ENCODE measurements at places on chromosomes 12 and 14. TPM values are rescaled to one million over a fixed set of nuclear protein-coding genes. Genes with fewer than 3 reads are reported as not detected.

- no peaks in the 10 kb centered on the region for H3K27me3 ChIP-seq
- H3K36me3 ChIP-seq = no peaks in the 10 kb centered on the region
- peak; percentile 82 for DNase-seq
- peak overlapping the region; percentile 37 for H3K4me3 ChIP-seq
- H3K4me1 ChIP-seq = peaks cover 7% of the 10 kb centered on the region
These were observed 50.7 kb upstream of the MAP1LC3B2 start for GRCh38 chr12:116508145-116509121.

DNA sequence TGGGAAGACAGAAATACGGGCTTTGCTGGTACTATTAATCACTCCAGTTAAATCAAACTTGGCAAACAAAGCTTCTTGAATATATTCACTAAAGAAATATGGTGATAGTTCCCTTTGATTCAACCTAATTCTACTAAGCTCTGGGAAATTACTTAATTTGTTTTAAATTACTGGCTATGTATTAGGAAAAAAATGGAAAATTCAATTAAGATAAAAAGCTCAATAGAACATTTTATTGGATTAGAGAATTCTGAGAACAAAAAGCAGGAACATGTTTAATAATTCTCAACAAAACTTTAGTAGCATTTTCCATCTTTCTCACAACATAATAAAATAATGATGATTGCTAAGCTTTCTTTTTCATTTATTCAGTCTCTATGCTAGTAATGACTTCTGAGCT, 30.2 kb downstream of the BDKRB1 start:
- no peak for DNase-seq
- no peaks in the 10 kb centered on the region for H3K36me3 ChIP-seq
- H3K27ac ChIP-seq = no peak overlapping the region
- no peak overlapping the region for H3K4me3 ChIP-seq
- H3K4me1 ChIP-seq = no peaks in the 10 kb centered on the region
- H3K27me3 ChIP-seq = no peaks in the 10 kb centered on the region

DNA sequence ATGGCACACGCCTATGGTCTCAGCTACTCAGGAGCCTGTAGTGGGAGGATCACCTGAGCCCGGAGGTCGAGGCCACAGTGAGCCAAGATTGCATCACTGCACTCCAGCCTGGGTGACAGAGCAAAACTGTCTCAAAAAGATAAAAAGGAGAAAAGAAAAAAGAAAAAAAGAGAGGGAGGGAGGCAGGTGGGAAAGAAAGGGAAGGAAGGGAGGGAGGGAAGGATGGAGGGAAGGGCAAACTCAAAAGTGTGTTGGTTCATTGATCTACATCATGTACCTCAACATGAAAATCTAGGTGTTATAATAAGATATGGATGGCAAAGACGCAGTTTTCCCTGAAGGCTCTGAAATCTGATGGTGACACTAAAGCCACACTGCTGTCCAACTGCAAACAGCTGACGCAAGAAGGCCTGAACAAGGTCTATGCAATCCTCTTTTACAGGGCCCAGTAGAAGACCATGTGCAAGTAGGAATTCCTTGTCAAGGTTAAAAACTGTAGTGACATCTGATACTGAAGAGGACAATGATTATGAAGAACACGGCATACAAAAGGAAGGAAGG, 143.6 kb downstream of the ITPR2 start:
- H3K36me3 ChIP-seq = no peaks in the 10 kb centered on the region
- no peak for DNase-seq
- no peak overlapping the region for H3K4me3 ChIP-seq
- no peak overlapping the region for H3K27ac ChIP-seq
- H3K27me3 ChIP-seq = no peaks in the 10 kb centered on the region
- peaks cover 2% of the 10 kb centered on the region for H3K4me1 ChIP-seq

- no peak for DNase-seq
- no peak overlapping the region for H3K27ac ChIP-seq
- no peaks in the 10 kb centered on the region for H3K36me3 ChIP-seq
- peaks cover 3% of the 10 kb centered on the region for H3K4me1 ChIP-seq
- H3K4me3 ChIP-seq = no peak overlapping the region
These were observed 21.4 kb upstream of the EID3 start for GRCh38 chr12:104282109-104282508.

GRCh38 chr12:121934309-121934664, 15.9 kb downstream of the CFAP251 start:
- no peaks in the 10 kb centered on the region for H3K27me3 ChIP-seq
- H3K27ac ChIP-seq = no peak overlapping the region
- H3K4me3 ChIP-seq = no peak overlapping the region
- no peaks in the 10 kb centered on the region for H3K36me3 ChIP-seq

- no peak overlapping the region for H3K27ac ChIP-seq
- H3K4me1 ChIP-seq = no peaks in the 10 kb centered on the region
- no peak overlapping the region for H3K4me3 ChIP-seq
These were observed 41.3 kb upstream of the SLCO1C1 start for GRCh38 chr12:20653871-20654270.

DNA sequence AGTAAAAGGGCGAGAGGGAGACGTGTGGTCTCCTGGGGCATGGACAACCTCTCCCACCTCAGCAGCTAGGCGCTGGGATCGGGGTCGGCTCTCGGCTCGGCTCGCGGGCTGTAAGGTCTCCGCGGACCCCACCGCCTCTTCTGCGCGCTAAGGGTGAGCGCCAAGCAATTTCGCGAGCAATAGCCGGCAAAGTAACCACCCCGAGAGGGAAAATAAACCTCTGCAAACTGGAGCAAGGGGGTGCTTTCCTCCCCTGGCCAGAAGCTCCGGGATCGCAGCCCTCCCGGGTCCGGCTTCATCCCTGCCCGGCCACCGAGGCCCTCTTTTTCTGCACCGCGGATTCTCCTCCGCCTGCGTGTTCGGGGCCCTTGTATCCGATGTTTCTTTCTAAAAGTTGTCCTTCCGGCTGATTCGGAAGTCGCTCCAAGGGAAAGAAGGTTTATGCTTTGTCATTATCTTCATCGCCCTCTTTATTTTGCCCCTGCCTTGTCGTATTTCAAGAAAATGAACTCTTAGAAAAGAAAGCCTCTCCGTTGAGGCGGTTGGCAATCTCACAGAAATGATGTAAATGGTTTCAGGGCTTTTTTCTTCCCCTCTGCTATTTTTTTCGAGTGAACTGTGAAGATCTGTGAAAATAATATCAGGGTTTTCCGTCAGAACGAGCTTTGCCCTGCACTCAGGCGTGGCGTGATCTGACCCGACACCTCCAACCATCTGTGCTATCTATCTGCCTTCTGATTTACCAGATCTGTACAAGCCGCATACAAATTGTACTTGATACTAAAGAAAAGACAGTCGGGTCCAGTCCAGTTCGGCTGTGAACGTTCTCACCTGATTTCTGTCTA, 1.7 kb upstream of the SIX6 start:
- H3K36me3 ChIP-seq = no peaks in the 10 kb centered on the region
- H3K4me3 ChIP-seq = no peak overlapping the region
- peaks cover 4% of the 10 kb centered on the region for H3K27me3 ChIP-seq
- no peaks in the 10 kb centered on the region for H3K4me1 ChIP-seq
- DNase-seq = no peak
- H3K27ac ChIP-seq = no peak overlapping the region

DNA sequence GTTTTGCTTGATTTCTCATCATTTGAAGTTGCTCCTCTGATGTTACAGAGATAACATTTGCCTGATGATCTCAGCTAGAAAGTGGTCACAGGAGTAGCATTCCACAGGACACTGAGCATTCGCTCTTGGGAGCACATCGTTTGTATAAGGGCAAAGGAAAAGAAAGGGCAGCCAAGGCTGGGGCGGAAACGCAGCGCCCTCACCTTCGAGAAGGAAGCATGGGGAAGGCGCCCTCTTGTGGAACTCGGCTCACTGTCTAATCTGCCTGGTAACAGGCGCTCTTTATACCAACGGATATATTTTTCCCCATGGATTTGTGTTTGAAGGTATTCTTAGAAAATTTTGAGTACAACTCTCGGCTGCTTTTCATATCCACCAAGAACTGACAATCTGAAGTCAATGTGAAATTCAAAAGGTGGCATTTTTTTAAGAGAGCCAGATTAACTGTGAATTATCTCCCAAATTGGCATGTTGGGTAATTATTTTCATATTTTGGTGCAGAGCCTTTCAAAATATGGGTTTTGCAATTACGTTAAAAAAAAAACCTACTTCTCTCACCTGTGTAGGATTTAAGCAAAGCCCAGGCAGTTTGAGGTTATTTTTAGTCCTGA, 172.7 kb downstream of the CAND1 start:
- DNase-seq = peak; percentile 91
- no peak overlapping the region for H3K4me3 ChIP-seq
- no peaks in the 10 kb centered on the region for H3K36me3 ChIP-seq
- no peaks in the 10 kb centered on the region for H3K27me3 ChIP-seq
- H3K4me1 ChIP-seq = peaks cover 2% of the 10 kb centered on the region
- no peak overlapping the region for H3K27ac ChIP-seq

DNA sequence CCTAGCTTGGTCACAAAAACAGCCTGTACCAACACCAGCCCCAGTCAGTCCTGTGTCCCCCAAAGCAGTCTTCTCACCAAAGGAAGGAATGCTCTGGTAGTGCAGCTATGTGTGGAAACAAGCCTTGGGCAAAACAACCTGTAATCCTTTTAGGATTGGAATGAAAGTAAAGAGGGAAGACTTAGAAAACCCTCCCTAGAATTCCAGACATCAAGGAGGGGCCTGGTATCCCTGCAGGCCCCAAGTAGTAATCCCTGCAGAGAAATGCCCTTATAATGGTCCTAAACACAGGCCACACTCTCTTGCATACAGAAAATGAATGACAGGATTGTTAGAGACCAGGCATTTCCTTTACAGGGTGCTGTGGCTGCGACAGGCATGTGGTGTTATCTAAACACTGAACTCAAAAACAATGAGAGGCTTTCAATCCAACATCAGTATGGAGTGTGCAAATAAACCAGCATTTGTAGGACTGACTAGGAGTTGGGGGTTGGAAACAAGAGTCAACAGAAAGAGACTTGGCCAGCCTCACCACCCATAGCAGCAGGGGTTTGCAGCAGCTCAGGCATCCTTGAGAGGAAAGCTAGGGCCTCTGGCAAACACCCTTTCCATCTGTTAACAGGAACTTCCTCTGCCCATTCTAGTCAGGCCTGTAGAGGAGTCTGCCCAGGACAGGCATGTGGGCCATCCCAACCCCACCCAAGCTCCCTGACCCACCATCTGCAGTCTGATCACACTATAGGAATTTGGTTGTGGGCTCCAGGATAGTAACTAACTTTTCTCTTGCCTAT, 59.1 kb downstream of the DCAF5 start:
- no peaks in the 10 kb centered on the region for H3K36me3 ChIP-seq
- H3K4me1 ChIP-seq = peaks cover 7% of the 10 kb centered on the region
- H3K27ac ChIP-seq = no peak overlapping the region
- DNase-seq = no peak

- no peak overlapping the region for H3K27ac ChIP-seq
- H3K36me3 ChIP-seq = no peaks in the 10 kb centered on the region
- H3K4me1 ChIP-seq = no peaks in the 10 kb centered on the region
- no peak overlapping the region for H3K4me3 ChIP-seq
- H3K27me3 ChIP-seq = no peaks in the 10 kb centered on the region
- DNase-seq = no peak
These were observed 28.6 kb downstream of the KRT76 start for GRCh38 chr12:52748578-52748977.

DNA sequence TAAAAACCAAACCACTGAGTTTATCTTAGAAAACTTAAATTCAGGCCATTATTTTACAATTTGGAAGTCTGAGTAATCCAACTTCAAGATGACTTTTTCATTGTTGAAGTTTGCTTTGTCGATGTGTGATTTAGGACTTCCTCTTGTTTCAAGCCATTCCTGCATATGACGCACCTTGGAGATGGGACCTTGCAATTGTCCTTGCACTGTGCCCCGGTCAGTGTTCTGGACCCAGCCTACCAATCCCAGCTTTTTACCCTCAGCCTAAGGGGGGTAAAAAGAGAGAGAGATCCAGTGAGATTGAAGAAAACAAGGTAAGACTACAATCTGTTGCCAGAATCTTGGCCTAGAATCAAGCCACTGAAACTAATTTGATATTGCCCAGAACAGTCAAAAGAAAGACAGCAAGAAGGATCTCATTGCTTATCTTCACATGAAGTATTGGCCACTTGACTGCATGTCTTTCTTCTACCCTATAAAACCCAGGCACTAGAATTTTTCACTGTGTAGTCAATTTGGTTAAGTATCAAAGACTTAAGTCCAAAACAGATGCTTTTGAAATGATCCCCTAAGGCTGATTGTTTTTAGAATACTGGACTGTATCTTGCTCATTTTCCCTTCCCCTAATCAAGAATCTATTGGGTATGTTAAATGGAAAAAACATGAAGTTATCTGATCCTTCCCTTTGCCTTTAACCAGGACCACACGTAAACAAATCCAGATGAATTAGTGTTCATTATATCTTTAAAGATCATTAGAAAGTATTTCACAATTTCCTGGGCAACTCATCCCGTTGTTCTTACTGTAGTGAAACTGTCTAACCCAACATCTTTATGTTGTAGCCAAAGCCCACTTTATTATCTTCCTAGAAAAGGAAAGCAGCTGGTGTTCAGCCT, 2.4 kb upstream of the MLH3 start:
- no peak for DNase-seq
- H3K27me3 ChIP-seq = no peaks in the 10 kb centered on the region
- H3K36me3 ChIP-seq = no peaks in the 10 kb centered on the region
- peaks cover 3% of the 10 kb centered on the region for H3K4me1 ChIP-seq

DNA sequence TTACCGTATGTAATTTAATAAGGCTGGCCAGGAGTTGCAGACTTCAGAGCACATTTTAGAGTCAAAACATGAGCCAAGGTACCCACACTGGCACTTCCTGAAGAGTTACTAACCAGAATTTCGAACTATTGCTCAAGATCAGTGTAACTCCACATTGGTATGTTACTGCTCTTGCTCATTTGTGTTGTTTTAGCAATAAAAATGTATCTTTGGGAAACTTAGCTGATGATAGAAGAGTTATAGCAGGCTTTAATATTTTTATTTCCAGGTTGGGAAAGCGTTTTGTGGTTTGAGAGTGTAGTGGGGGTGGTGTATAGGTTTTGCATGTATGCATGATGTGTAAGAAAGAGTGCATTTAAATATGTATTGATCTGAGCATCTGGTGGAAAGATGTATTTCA, 96.6 kb downstream of the SCN8A start:
- no peaks in the 10 kb centered on the region for H3K36me3 ChIP-seq
- H3K4me3 ChIP-seq = no peak overlapping the region
- H3K4me1 ChIP-seq = no peaks in the 10 kb centered on the region
- no peaks in the 10 kb centered on the region for H3K27me3 ChIP-seq

DNA sequence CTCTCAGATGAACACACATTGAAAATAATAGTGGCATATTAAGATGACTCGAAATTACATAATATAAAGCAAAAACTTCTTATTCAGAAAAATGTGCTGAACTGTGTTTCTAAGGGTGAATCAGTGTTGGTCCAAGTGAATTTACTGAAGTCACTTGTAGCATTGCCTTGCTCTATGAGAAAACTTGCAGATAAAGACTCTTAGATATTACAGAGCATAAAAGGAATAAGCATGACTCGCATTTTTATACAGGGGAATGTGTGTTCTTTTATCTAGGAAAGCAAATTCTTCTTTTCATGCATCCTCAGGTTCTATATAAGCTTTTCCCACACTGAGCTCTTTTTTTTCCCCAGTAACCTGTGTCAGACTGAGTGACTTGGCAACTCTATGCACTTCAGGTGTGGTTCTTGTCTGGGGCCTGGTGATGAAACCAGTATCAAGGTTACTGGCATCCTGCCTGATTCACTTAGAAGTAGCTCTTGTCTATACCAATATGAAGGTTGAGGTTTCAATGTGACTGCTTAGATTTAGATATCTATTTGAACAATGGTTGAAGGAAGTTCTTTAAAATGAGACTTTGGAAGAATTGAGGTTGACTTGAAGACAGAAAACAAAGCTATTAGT, 76.1 kb downstream of the OTOGL start:
- no peak for DNase-seq
- H3K36me3 ChIP-seq = no peaks in the 10 kb centered on the region
- no peak overlapping the region for H3K27ac ChIP-seq
- H3K4me1 ChIP-seq = no peaks in the 10 kb centered on the region

The TAS2R50 gene
- total RNA-seq = 1.9 TPM

The LRP1-AS gene
- total RNA-seq = not detected

The FLVCR2 gene
- 18.4 TPM for total RNA-seq

The TM7SF3 gene
- 44.2 TPM for total RNA-seq

The CMA1 gene
- 0.69 TPM for total RNA-seq

Measured in ovary (tissue), 10 donors.